ENCODE measurements at places on chromosomes 12 and 14.

DNA sequence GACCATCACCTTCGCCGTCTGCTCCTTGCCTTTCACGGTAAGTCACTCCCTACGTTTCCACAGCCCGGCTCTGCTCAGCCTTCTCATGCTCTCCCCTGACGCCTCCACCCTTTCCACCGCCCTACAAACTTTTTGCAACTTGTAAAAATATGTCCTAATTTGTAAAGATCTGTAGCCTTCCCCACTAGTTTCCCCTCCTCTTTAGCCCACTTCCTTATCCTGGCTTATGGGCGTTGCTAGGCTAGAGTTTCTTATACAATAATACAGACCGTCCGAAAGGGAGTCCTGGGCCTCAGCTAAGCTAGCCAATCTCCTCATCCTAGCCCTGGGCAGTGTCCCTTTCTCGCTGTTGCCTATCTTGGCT lies 1.2 kb downstream of the PTGER2 start:
- no peak for DNase-seq

DNA sequence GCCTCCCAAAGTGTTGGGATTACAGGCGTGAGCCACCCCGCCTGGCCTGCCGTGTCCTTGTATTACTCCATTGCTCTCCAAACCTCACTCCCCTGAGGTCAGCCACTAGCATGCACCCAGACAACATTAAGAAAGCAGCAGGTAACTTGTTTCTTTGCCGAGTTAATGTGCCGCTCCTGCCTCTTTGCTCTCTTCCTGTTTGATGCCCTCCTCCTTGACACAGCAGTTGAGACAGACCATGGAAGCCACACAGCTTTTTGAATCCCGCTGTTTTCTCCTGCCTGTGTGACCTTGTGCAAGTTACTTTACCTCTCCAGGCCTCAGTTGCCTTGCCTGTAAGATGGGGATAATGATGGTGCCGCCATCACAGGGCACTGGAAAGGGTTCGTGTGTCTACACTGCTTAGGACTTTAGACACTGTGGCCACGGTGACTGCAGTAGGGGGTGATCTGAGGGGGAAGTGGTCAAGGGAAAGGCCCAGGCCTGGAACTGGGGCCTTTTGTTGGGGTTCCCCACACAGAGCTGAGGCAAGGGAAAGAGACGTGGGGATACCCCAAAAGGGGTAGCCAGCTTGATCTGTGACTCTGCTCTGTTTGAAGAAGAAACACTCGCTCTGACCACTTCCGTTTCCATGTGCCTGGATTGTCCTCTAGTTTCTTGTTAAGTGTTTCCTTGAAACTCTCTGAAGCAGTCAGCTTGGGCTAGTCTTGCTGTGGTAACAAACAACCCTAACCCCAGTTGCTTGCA lies 69.3 kb downstream of the RIN3 start:
- DNase-seq = no peak

DNA sequence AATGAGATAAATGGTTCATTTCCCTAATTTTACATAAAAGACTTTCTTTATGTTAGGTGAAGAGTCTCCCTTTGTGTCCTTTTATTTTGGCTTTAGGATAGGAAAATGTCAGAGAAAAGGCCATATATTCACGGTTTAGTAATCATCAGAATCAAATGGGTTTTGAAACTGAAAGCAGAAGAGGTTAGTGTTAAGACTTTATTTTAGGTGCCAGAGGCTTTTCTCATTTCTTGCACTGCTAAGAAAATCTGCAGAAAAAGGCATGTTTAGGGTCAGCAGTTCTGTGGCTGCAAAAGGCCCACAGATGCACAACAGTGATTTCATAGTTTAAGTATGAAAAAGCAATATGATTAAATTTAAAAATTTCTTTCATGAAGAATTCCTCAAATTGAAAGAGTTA lies 80.4 kb upstream of the SINHCAF start:
- DNase-seq = no peak

- peak; percentile 80 for DNase-seq
Measured at GRCh38 chr14:64708148-64709004, 4.2 kb downstream of the PLEKHG3 start.

GRCh38 chr14:66965831-66966230 lies 223.4 kb upstream of the GARIN2 start:
- DNase-seq = no peak

DNA sequence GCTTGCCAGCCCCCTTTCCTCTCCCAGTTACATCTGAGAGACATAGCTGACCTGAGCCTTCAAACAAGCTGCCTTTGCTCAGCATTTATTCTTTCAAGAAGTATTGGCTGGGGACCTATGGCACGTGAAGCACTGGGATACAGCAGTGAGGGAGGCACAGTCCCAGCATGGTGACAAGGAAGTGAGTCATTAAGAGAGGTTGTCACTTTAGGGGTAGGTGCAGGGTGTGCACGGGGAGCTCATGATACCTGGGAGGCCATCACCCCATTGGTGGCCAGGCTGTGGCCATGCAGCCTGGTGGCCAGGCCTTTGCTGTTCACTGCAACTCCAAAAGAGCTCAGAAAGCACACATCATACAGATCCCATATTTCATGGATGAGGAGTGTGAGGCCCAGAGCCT lies 5.7 kb upstream of the KRT75 start:
- no peak for DNase-seq

- no peak for DNase-seq
Measured at GRCh38 chr12:25875661-25876060, 82.8 kb upstream of the RASSF8 start.

DNA sequence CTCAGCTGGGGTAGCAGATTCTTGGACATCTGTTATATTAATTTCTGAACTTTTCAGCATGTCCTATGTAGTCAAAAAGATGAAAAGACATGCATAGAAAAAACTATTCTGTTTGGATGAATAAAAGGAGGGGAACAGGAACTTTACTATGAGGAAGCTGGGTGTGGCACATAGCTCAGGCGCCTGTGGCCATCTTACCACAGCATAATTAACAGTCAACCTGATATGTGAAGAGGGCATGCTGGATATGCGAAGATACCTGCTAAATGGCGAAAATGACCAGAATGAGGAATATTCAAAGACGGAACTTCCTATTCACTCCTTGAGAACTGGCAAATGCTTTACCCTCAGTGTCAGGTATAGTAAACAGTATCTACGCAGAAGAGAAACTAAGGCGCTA lies 18.4 kb downstream of the SETD3 start:
- DNase-seq = no peak

DNA sequence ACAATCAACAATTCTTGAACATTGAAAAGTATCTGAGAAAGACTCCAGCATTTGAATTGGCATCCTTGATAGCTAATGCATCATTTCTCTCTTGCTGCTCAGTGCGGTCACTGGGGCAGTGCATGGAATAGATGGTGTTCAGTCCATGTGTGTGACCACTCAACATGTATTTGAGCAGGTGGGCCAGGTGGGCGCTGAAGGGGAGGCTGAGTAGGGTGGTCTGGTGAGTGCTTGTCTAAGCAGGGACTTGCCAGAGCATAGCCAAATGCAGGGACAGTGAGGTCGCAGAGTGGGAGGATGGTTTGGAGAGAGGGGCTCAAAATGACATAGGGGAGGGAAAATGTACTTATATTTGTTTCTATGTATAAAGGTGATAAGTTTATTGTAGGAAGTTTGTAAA lies 409.0 kb downstream of the TMEM121 start:
- no peak for DNase-seq

- no peak for DNase-seq
Measured at GRCh38 chr12:684416-684815, 21.2 kb upstream of the NINJ2 start.

GRCh38 chr14:24224618-24225071 lies 7.5 kb downstream of the NEDD8 start:
- DNase-seq = peak; percentile 51

DNA sequence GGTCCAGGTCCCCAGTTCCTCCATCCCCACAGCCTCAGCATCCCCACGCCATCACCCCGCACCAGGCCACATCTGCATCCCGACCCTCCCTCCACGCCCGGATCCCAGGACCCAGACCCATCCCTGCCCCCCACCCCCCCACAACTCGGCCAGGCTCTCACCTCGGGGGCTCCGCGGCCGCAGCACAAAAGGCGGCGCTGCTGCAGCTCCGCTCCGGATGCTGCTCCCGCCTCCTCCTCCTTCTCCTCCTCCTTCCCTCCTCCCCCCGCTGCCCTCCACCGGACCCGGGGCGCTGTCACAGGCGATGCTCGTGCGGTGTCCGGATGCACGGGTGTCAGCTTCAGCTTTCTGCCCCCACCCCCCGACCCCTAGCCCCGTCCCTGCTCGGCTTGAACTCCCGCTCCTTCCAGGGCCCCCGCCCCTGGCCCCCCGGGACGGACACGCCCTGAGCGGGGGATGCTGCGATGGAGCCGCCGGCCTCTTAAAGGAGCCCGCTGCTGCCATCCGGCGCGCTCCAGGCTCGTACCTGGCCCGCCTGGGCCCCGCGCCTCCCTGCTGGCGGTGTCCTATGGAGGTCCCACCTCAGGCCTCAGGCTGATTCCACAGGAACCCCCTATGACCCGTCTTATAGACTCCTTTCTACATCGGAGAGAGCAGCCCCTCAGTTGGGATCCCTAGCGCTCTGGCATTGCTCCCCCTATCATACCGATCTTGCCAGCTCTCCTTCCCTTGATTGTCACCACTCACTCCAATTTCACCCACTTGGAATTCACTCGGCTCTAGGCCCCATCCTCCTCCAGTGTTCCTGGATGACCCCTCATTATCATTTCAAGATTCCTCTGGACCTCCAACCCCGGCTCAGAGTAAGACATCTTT lies at the start of gene MAP3K12:
Gene MAP3K12 (minus strand): TSS at position 193 of the 876 bp plus-strand sequence. CDS start 12,067 bp downstream, outside the sequence.
- peak; percentile 12 for DNase-seq

DNA sequence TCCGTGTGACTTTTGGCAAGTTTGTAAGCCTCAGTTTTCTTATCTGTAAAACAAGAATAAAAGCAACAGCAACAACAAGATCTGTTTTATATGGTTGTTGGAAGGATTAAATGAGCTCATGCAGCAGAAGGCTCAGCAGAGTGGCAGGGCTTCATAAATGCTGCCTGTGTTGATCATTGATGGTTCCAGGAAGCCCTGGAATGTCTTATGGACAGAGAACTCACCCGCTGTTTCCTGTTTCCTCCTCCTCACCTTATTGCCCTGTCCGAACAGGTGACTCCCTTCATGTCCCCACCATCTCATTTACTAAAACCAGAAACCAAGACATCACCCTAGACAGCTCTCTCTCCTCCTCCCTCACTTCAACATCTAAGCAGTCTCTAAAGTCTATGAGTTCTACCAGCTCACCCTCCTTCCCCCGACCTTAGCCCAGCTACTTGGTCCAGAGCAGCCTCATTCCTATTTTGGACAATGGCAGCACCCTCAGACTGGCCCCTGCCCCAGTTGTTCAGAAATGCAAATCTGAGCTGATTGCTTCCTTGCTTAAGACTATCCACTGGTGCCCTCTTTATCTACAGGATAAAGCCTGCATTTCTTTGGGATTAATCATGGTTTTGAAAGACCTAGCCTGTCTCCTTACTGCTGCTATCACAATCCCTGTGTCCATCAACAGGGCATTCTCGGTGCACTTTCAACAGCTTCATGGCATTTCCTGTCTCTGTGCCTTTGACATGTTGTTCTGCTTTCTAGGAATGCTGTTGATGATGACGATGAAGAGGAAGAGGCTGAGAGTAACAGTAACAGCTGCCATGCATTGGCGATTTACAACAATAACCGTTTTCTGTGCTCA lies 21.4 kb upstream of the GSG1 start:
- peak; percentile 77 for DNase-seq

DNA sequence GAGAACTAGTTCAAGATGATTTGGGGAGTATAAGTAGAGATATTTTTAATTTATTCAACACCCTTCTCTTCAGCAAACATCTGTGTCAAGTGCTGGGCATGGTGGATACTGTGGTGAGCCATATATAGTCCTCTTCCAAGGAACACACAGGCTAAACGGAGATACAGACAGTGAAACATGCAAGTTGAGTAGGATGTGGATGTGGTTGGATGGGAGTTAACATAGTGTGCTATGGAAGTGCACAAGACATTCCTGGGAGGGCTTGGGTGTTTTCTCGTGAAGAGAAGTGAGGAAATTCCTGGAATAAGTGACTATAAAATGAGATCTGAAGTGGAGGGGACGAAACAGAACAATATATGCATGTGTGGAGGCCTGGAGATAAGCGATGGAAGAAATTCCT lies 181.1 kb upstream of the NPAS3 start:
- DNase-seq = no peak

GRCh38 chr14:51160871-51161270 lies 66.0 kb upstream of the TRIM9 start:
- no peak for DNase-seq

DNA sequence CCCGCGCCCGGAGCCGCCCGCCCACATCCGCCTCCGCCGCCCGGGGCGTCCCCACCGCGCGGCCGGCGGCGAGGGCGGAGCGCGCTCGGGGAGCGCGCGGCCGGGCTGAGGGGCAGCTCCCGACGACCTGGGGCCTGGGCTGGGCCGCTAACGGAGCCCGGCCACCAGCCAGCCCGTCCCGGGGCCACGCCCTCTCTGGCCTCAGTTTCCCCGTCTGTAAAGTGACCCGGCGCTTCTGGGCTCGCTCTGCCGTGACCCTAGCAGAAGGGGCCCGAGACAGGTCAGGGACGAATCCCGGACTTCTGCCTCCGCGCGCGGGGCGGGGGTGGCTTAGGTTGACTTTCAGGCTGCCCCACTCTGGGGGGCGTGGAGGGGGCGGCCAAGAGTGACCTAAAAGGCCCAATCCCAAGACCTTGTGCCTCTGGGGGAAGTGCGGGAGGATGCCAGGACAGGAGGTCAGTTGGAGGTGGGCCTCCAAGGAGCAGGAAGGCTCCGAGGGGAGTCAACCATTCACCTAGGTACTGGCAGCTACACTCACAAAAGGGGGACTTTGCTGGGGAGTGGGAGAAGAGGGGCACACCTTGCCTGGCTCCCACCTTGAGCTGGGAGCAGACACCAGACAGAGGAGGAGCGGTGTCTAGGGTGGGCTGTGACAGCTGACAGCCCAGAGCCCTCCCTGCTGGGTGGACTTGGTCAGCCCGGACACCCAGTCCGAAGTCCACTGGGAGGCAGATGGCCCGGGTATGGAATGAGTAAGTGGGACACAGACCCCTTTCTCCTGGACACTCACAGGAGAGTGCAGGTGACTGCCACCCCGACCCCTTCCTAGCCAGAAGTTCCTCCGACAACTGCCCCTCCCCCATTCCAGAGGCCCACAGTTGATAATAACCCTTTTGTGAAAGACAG lies 486 bp upstream of the AKT1 start:
- peak; percentile 10 for DNase-seq

- no peak for DNase-seq
Measured at GRCh38 chr14:102802834-102803523, 25.7 kb downstream of the TRAF3 start.

DNA sequence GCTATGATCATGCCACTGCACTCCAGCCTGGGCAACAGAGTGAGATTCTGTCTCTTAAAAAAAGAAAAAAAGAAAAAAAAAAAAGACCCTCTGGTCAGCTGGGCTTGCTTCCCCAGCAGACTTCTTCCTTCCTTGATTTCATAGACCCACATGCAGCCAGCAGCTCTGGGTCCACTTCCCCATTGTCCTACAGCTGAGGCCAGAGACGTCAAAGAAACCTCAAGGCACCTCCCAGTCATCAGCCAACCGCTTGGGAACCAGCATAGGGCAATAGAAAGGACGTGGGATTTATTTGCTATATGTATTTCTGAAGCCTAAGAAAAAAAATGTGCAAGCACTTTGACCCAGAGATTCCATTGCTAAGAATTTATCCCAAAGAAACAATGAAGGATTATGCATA lies 35.4 kb upstream of the SPPL3 start:
- no peak for DNase-seq

Measured in kidney glomerular epithelial cell (primary cell).